Effector CD8-positive, alpha-beta T cell (primary cell): ENCODE measurements at places on chromosomes 6 and 20.
A peak's percentile ranks its signal among the peaks of the same experiment; 100 is the strongest.

DNA sequence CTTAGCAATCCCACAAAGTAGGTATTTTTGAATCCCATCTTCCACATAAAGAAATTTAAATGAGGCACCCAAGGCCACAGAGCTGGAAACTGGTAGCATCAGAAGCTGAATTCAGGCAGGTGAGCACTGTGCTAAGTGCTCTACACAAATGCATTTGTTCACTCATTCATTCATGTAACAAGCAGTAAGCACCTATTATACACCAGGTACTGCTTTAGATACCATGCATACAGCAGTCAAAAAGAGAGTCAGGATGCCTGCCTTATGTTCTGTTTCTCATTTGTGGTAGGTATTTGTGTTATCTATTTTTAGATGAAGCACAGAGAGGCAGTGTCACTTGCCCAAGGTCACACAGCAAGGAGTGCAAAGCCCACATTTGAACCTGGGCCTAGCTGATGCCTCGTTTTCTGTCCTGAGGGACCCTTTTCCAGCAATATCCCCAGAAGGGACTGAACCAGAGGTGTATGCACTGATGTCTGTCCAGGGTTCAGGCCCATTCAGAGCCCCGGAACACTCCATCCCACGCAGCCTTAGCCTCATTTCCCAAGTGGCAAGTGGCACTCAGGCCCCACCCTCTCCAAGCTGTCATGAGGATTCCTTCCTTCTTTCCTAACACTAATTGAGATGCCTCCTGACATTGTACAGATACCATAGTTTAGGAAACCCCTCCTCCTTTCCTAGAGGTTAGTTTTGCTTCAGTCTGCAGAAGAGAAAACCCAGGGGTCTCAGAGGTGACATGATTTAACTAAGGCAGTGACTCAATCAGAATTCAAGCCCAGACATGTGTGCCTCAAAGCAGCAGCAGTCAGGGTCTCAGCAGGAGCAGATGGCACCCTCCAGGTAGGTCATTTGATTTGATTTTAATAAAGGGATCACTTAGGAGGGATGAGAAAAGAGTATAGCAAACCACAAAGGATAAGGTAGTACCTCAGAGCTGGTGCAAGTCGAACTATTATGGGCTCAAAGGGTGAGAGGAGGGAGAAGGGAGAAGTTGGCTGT, 61.2 kb upstream of the SIRPA start:
- DNase-seq = no peak

DNA sequence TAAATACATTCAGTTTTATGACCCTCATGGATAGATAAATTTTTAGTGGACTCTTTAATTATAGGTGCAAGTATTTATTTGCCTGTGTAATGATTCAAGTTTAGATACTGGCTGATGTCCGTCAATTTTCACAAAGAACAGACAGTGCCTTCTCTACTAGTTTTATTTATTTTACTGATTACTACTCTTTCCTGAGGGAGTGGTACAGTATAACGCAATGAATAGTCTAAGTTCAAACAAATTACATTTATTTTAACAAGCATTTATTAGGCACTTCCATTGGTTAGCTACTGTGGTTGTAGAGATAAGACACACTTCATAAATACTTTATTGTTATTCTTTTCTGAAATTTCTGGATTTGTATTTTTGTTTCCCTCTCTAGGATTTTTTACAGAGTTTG, 74.3 kb downstream of the ADGRG6 start:
- DNase-seq = no peak

DNA sequence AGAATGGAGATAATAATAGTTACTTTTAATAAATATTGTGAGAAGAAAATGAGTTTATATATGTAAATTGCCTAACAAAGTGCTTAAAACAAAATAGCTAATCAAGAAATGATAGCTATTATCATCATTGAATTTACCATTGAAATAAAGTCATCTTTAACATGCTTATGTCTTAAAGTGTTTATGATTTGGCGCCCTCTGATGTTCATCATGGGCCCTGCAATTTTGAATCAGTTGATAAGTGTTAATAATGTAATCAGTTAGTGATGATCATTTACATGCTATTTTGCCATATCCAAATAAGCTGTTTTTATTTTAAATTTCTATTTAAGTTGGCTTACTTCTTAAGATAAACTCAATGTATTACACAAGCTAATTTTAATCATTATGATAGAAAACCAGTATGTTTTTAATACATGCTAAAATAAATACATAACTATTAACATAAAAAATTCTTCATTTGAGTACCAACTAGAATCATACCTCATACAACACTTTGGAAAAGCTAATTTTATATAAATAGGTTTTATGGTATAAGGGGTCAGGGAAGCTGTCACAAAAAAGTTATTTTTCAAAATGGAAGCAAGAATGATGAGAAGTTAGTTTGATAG, 39.2 kb upstream of the TPD52L1 start:
- DNase-seq = no peak

GRCh38 chr6:20483887-20484497, 50.3 kb upstream of the CDKAL1 start:
- DNase-seq = no peak

GRCh38 chr20:51966296-51966971, 164.1 kb upstream of the SALL4 start:
- DNase-seq = no peak

GRCh38 chr6:144350528-144350880, 65.4 kb downstream of the UTRN start:
- no peak for DNase-seq

DNA sequence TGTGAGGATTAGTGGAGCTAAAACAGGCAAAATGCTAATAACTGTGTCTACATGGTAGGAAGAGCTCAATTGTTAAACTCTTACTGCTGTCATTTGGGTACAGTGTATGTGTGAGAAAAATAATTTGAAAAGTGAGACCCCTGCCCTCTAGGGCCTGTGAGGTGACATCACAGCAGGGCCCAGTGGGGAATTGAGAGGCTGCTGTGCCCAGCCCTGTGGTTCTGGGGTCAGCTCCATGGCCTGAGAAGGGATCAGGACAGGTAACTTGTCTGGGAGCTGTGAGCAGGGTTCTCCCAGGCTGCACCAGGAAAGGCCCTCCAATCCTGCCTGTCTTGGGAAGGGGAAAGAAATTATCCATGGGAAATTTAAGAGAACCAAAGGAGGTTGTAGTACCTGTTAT, 1.3 kb downstream of the SIRPB1 start:
- no peak for DNase-seq

- DNase-seq = no peak
Observed at GRCh38 chr20:34143951-34144350, 31.9 kb upstream of the EIF2S2 start.

DNA sequence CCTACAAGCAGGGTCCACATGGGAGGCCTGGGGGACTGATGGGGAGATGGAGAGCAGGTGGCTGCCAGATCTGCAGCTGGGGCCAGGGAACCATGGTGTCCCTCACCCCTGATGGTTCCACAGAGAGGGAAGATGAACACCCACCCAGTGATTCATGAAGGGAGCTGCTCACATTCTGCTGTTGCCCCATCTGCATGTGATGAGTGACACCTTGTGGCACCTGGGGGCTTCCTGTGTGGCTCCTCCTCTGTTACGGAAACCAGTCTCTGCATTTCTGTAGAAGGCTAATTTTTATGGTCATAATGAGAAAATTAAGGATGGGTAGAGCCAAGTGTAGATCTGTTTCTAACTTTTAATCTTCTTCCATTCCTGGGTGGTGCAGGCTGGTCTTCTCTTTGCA, 217.1 kb downstream of the SMOC2 start:
- DNase-seq = no peak

DNA sequence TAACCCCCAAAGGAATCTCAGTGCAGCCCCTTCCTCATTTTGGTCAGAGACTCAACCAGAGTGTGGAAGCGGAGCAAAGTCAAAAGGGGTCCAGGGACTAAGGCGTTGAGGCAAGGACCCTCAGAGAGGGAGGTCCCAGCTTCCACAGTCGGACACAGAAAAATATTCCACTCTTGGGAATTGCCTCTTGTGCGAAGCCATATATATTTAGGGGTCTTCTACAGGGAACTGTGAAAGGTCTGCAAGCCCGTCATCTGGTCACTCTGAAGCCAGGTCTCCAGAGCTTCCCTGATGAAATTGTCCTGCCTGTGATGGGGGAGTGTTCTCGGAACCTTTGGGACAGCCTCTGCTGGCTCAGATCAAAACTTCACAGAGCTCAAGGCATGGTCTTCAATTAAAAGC, 160.8 kb downstream of the TBXT start:
- no peak for DNase-seq

DNA sequence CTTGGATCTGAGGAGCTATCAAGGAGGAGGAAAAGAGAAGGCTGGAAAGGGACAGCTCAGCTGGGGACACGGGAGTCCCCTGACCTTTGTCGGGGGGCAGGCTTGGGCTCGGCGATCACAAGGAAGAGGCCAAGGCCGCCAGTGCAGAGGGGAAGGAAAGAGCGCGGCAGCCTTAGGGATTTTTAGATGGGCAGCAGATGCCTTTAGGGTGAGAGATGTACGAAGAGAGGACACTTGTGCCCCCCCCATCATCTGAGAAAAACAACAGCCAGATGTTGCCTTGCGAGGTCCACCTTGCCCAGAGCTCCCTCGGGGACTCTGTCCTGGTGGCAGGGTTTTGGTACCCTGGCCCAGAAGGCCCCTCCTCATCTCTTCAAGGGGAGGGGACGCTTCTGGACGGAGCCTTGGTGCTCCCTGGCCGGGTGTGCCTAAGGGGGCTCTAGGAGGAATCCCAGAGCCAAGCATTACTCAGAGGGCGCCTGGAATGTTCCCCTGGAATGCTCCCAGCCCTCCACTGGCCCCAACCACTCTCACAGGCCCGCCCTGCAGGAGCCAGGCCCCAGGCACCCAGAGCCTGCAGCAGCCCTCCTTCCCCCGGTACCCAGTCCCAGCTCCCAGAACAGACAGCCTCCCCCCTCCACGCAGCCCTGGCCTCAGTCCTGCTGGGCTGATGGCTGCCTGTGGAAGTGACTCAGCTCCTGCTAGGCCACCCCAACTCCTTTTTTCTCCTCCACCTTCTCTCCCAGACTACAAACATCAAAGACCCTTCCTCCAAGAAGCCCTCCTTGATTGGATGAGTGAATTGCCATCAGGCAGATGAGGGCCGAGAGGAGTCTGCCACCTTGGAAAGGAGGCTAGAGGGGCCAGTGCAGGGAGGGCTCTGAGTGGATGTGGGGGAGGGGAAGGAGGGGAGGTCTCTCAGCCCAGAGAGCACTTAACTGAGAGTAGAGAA, 1.8 kb downstream of the ADAM33 start:
- DNase-seq = no peak

- no peak for DNase-seq
Observed at GRCh38 chr6:3813150-3813780, 35.9 kb upstream of the FAM50B start.

GRCh38 chr6:64477391-64477790, 841.8 kb downstream of the PHF3 start:
- DNase-seq = no peak

DNA sequence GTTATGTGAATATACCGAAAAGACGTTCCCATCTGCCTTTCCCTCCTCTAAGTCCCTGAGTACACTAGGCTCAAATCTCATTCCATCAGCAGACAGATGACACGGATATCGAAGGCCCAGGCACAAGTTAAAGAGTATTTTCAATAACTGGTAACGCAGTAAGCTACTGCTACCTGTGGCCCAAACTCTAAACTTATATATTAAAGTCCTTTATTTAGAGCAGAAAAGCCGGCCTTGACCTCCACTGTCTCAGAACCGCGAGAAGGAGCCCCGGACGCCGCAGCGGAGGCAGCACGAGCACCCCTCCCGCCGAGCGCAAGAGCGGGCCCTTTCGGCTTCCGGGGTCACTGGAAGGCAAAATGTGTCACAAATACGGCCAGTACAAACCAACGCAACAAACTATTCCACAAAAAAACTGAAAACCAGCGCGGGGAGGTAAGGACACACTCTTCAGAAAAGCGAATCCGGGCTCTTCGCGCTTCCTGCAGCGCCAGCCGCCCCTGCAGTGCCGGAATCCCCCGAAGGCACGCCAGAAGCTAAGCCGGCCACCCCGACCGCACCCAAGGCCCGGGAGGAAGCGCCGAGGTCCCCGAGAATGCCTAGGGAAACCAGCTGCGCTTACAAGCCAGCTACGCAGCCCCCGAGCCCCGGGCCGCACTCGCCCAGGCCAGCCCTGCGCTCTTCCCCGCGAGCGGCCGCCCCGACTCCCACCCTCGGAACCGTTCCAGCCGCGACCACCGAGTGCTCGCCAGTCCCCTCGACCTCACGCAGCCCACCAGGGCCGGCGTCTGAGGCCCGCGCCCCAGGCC, 681 bp downstream of the DIDO1 start:
- DNase-seq = peak; percentile 33

GRCh38 chr20:63529861-63530787, 7.1 kb downstream of the PTK6 start:
- DNase-seq = no peak

GRCh38 chr6:10655508-10656055, 38.8 kb downstream of the C6orf52 start:
- no peak for DNase-seq

DNA sequence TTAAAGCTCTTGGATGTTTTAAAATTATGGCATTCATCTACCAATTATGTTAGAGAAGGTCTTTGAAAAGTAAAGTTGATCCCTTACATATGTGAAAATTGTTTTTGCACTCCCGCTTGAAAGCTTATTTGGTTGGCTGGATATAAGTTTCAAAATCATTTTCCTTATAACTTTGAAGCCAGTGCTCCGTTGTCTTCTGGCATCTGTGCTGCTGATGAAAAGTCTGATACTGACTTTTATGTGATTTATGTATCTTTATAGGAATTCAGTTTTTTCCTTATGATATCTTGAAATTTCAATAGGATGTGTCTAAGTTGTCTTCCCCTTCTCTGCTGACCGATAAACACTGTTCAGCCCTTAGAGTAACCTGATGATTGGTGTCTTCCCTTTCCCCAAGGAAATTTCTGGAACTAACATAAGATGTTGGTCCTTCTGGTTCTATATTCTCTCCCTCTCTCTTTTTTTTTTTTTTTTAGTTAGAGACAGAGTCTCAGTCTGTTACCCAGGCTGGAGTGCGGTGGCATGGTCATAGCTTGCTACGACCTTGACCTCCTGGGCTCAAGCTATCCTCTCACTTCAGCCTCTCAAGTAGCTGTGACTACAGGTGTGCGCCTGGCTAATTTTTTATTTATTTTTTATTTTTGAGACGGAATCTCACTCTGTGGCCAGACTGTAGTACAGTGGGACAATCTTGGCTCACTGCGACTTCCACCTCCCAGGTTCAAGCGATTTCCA, 12.7 kb downstream of the PANK2 start:
- no peak for DNase-seq

GRCh38 chr6:134605034-134605433, 287.1 kb upstream of the SGK1 start:
- no peak for DNase-seq

- no peak for DNase-seq
Observed at GRCh38 chr6:156390621-156391020, 386.6 kb upstream of the ARID1B start.

- DNase-seq = no peak
Observed at GRCh38 chr20:44520881-44521280, 989 bp downstream of the SERINC3 start.
